Mesenchymal stem cell (in vitro differentiated cells and primary cell): ENCODE measurements at places on chromosomes 6 and 20.
A peak's percentile ranks its signal among the peaks of the same experiment; 100 is the strongest.

- H3K27me3 ChIP-seq: no peaks in the 10 kb centered on the region
- H3K27ac ChIP-seq: no peak overlapping the region
Measured at GRCh38 chr6:92297101-92297500, 1122.3 kb downstream of the EPHA7 start.

GRCh38 chr20:62010551-62011402 is 54.9 kb downstream of the TAF4 start:
- peak; percentile 67 for DNase-seq
- H3K27ac ChIP-seq: no peak overlapping the region
- H3K27me3 ChIP-seq: no peaks in the 10 kb centered on the region
- H3K36me3 ChIP-seq: peaks cover 72% of the 10 kb centered on the region

GRCh38 chr6:167247814-167248595 is 43.1 kb upstream of the UNC93A start:
- no peaks in the 10 kb centered on the region for H3K27me3 ChIP-seq
- no peak overlapping the region for H3K4me3 ChIP-seq
- no peaks in the 10 kb centered on the region for H3K36me3 ChIP-seq
- no peak for DNase-seq

DNA sequence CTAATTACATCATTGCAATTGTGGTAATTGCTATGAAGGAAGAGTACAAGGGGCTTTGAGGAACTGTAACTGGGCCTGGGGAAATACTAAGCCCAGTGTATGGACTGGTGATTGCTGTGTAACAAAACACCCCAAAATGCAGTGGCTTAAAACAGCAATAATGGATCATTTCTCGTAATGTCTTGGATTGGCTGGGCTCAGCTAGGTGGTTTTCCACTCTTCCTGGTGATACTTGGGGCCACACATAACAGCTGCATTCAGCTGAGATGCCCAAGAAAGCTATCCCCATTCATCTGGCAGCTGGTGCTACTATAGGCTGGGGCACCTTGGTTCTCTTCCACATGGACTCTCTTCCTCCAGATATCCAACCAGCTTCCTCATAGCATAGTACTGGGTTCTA is 150.3 kb downstream of the EYA2 start:
- H3K27ac ChIP-seq: no peak overlapping the region
- DNase-seq: no peak
- H3K4me1 ChIP-seq: no peaks in the 10 kb centered on the region
- no peaks in the 10 kb centered on the region for H3K27me3 ChIP-seq

GRCh38 chr20:62846166-62846890 is 15.3 kb downstream of the TCFL5 start:
- no peaks in the 10 kb centered on the region for H3K4me1 ChIP-seq
- H3K27ac ChIP-seq: no peak overlapping the region
- peaks cover 23% of the 10 kb centered on the region for H3K36me3 ChIP-seq
- no peak overlapping the region for H3K4me3 ChIP-seq
- H3K27me3 ChIP-seq: no peaks in the 10 kb centered on the region
- DNase-seq: no peak

- no peak overlapping the region for H3K27ac ChIP-seq
- H3K4me1 ChIP-seq: no peaks in the 10 kb centered on the region
- peaks cover 4% of the 10 kb centered on the region for H3K27me3 ChIP-seq
- no peaks in the 10 kb centered on the region for H3K36me3 ChIP-seq
- H3K4me3 ChIP-seq: no peak overlapping the region
Measured at GRCh38 chr20:9646375-9646774, 132.0 kb downstream of the LAMP5 start.

- no peak overlapping the region for H3K27ac ChIP-seq
- no peak for DNase-seq
- no peaks in the 10 kb centered on the region for H3K4me1 ChIP-seq
- H3K4me3 ChIP-seq: no peak overlapping the region
Measured at GRCh38 chr20:39524371-39524911, 562.3 kb downstream of the DHX35 start.

GRCh38 chr6:43924222-43924702 is 154.3 kb downstream of the VEGFA start:
- peaks cover 26% of the 10 kb centered on the region for H3K4me1 ChIP-seq
- no peak overlapping the region for H3K27ac ChIP-seq
- no peak for DNase-seq
- no peaks in the 10 kb centered on the region for H3K36me3 ChIP-seq
- no peaks in the 10 kb centered on the region for H3K27me3 ChIP-seq

- peaks cover 18% of the 10 kb centered on the region for H3K36me3 ChIP-seq
- no peaks in the 10 kb centered on the region for H3K4me1 ChIP-seq
- no peak within 1 kb of the TSS for H3K4me3 ChIP-seq
- DNase-seq: peak; percentile 54
- H3K27me3 ChIP-seq: peaks cover 15% of the 10 kb centered on the region
- no peak within 1 kb of the TSS for H3K27ac ChIP-seq
Measured at GRCh38 chr6:32439602-32440214, at the start of gene HLA-DRA. Gene HLA-DRA, plus strand, starts transcription at chr6:32439887. Its CDS starts 64 bp downstream, at chr6:32439951.

- H3K27ac ChIP-seq: no peak overlapping the region
- H3K27me3 ChIP-seq: no peaks in the 10 kb centered on the region
- no peak for DNase-seq
- peaks cover 5% of the 10 kb centered on the region for H3K4me1 ChIP-seq
- H3K36me3 ChIP-seq: peaks cover 4% of the 10 kb centered on the region
Measured at GRCh38 chr6:7591770-7592169, 1.8 kb downstream of the SNRNP48 start.

DNA sequence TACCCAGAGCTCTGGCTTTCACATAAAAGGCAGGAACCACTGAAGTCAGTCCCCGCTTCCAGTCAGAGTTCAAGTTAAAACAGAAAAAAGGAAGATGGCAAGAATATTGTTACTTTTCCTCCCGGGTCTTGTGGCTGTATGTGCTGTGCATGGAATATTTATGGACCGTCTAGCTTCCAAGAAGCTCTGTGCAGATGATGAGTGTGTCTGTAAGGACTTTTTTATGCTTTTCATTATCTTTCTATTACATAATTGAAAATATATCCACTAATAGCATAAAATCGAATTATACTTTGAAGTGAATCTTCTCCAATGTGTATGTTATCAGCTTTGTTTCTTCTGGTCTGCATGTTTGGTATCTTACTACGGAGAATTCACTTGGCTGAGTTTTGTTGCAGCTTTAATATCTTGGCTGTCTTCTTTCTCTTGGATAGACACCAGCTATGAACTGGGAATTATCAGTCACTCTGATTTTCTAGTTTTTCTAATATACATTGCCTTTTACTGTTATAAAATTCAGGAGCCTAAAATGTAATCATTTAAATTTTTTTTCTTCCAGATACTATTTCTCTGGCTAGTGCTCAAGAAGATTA is at the start of gene OTOR:
OTOR (plus strand) TSS at position 51 of the 593 bp plus-strand sequence; CDS start at position 95, 44 bp downstream.
- H3K36me3 ChIP-seq: no peaks in the 10 kb centered on the region
- no peak within 1 kb of the TSS for H3K4me3 ChIP-seq
- H3K4me1 ChIP-seq: no peaks in the 10 kb centered on the region
- H3K27me3 ChIP-seq: no peaks in the 10 kb centered on the region

DNA sequence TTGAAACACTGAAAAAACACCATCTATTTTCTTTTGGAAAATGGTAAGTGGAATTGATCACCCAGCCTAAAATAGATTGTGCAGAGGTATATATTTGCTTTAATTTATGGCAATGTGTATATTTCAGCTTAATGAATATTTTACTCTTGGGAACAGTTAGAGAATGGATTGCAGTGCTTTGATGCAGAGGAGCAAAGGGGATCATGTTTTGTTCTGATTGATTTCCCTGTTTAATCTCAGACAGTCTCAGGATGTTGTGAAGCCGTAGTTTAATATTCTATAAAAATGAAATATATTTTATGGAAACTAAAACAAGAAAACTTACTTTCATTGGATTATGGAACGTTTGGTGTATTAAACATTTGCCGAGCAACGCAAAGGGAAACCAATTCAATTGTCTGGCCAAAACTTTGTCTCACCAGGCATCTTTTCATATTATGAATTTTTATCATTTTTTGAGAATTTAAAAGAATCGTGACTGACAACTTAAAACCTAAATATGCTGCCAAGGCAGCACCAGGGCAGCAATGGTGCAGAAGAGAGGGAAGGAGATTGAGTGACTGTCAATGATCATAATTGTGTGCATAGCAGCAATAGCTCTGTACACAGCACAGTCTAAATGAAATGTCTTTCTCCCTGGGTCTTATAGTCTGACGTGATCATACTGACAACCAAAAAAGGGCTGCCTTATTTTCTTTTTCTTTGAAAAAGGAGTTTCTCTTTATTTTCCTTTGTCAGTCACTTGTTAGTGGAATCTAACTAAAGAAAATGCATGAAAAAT is 105.5 kb upstream of the EPHA7 start:
- no peak overlapping the region for H3K27ac ChIP-seq
- H3K4me1 ChIP-seq: no peaks in the 10 kb centered on the region
- no peak overlapping the region for H3K4me3 ChIP-seq
- no peaks in the 10 kb centered on the region for H3K36me3 ChIP-seq
- no peak for DNase-seq

DNA sequence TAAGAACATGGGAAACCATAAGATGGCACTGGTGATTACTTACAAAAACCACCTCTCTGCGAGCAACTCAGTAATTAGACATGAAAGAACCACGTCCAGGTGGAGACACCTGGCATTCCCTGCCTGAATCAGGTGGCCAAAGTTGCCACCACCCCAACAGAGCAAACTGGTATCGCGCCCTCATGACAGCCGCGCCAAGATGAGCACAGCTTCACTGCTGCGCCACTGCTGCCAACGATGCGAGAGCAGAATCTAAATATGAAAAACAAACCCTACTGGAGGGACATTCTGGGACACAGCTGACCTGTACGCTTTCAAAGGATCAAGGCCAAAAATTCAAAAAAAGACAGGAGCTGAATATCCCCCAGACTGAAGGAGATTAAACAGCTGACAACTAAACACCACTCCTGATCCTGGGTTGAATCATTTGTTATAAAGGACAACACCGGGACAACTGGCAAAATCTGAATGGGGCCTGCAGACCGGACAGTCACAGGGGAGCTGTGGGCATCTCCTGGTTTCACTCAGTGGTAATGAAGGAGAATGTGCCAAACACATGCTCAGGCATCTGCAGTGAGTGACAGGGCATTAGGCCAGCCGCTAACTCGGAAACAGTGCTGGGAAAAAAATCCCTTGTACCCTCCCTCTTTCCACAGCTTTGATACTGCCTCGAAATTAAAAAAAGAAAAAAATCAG is 17.4 kb downstream of the CST7 start:
- H3K4me1 ChIP-seq: no peaks in the 10 kb centered on the region
- no peak for DNase-seq
- H3K27me3 ChIP-seq: no peaks in the 10 kb centered on the region
- no peak overlapping the region for H3K27ac ChIP-seq
- no peak overlapping the region for H3K4me3 ChIP-seq

DNA sequence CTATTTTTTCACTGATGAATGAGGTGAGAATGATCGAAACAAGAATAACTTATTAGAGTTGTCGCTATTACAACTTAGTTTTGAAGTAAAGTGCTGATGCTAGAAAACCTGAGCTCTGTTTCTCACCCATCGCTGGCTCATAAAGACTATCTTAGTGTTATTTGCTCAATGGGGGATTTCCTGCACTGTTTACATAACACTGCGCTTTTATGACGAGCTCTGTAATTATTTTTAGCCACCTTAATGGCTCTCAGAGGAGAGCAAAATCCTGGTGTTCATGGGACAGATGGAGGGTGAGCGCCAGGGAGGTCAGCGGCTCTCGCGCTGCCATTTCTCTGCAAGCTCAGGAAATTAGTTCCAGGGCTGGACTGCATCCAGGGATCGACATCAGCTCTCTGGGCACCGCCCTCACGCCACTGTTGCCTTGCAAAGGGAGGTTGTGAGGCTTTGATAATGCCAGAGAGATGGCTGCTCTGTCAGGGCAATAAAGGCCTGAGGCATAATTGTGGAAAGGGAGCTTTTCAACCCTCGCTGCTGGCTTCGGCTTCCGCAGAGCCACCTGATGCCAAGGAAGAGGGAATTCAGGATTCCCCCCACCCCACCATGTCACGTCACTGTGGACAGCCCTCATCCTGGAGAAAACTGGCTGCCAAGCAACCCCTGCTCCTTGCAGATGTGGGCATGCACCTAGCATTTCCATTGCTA is 72.0 kb downstream of the DACT2 start:
- H3K36me3 ChIP-seq: no peaks in the 10 kb centered on the region
- peak; percentile 68 for DNase-seq
- H3K4me3 ChIP-seq: no peak overlapping the region
- peaks cover 9% of the 10 kb centered on the region for H3K4me1 ChIP-seq
- H3K27ac ChIP-seq: no peak overlapping the region
- H3K27me3 ChIP-seq: peaks cover 28% of the 10 kb centered on the region

GRCh38 chr20:55579802-55580201 is 425.5 kb downstream of the CBLN4 start:
- H3K27me3 ChIP-seq: no peaks in the 10 kb centered on the region
- H3K4me3 ChIP-seq: no peak overlapping the region
- H3K36me3 ChIP-seq: no peaks in the 10 kb centered on the region
- DNase-seq: no peak
- no peaks in the 10 kb centered on the region for H3K4me1 ChIP-seq

DNA sequence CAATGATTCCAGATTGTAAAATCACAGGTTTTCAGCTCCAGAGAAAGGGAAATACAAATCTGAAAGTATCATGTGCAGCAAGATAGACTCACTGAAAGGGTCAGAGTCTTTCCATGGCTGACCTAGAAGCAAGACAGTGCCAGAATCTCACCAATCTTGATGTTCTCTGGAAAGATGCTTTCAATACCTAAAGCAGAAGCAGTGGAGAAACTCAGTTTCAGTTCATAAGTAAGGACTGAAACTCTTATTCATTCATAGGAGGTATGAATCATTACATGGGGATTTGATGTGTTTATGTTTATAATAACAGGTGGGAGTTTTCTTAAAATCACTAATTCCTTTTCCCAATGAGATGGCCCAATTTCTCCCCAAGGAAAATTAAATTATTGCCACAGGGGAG is 42.5 kb downstream of the SLC2A12 start:
- no peak for DNase-seq
- H3K4me1 ChIP-seq: no peaks in the 10 kb centered on the region
- H3K27me3 ChIP-seq: no peaks in the 10 kb centered on the region
- H3K27ac ChIP-seq: no peak overlapping the region
- H3K36me3 ChIP-seq: no peaks in the 10 kb centered on the region
- H3K4me3 ChIP-seq: no peak overlapping the region

GRCh38 chr20:35737865-35738333 is 4.2 kb downstream of the RBM39 start:
- no peak overlapping the region for H3K27ac ChIP-seq
- peaks cover 76% of the 10 kb centered on the region for H3K36me3 ChIP-seq
- no peak overlapping the region for H3K4me3 ChIP-seq
- peaks cover 8% of the 10 kb centered on the region for H3K4me1 ChIP-seq

DNA sequence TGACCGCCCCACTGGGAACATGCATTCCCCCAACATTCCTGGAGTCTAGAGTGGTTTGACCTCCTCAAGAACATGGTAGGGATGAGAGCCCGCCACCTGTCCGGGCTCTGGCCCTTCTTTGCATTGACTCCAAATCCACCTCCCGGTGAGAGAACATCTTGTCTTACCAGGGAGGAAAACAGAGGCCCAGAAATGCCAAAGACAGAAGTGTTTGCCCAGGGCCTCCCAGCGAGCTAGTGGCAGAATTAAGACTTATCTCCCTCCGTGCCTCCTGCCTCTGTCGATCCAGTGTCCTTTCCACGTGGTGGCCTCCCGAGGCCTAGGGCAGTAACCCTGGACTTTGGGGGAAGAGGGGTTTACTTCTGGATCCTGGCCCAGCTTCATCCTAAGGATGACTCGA is 134.8 kb downstream of the JPH2 start:
- H3K4me3 ChIP-seq: no peak overlapping the region
- no peak overlapping the region for H3K27ac ChIP-seq
- H3K27me3 ChIP-seq: peaks cover 19% of the 10 kb centered on the region
- no peaks in the 10 kb centered on the region for H3K4me1 ChIP-seq
- DNase-seq: no peak
